Stimulated activated CD4-positive, alpha-beta T cell treated with anti-CD3 and anti-CD28 coated beads, Interleukin-2, amount 100 ng/mL, for 48 hours (primary cell): ENCODE measurements at places on chromosomes 13 and 19.
A peak's percentile ranks its signal among the peaks of the same experiment; 100 is the strongest.

DNA sequence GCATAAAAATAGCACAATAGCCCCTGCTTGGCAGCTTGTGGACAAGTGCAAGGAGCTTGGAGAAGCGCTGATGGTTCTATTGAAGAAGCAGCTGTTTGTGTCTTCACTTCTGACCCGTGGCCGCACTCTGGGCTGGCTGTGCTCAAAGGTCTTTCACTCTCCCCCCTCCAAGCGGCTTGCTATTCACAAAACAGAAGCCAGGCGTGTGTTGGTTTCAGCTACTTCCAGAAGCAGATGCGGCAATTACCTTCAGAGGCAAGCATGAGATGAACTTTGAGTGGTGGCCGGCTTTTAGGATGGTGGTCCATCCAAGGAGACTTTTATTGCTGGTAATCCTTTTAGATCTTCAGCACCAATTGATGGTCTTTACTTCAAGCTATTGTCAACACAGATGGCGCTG is 188.5 kb upstream of the ARGLU1 start:
- no peak for DNase-seq

- no peak for DNase-seq
Measured at GRCh38 chr19:30277941-30278881, 94.0 kb upstream of the ZNF536 start.

DNA sequence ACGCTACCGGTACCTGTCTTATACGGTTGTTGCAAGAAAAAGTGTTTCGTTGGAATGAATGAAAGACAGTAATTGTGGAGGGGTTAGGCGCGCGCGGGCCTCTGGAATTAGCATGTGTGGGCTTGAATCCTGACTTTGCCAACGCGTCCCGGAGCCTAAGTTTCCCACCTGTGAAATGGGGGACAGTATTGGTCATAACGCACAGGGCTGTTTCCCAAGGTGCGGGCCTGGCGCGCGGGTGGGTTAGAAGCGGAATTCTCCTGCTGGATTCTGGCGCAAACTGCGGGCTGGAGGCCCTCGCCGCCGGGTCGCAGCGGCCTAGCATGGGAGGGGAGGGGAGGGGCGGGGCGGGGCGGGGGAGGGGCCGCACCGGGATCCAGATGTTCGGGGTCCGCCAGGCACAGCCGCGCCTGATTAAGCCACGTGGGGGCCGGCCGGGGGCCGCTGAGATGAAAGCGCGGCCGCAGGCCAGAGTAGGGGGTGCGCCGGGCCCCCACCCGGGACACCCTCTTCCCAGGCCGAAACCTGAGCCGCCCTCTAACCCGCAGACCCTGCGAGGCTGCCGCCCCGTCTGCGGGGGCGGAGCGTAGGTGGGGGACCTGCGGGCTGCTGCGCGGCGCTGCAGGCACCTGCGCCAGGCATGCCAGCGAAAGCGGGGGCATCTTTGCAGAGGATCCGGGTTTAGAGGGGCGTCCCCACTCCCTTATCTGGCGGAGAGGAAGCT is 1.2 kb upstream of the TMEM59L start:
- DNase-seq, result no peak

GRCh38 chr19:17648097-17648660 is 40.0 kb downstream of the UNC13A start:
- no peak for DNase-seq

GRCh38 chr13:79121286-79121685 is 284.8 kb downstream of the RBM26 start:
- no peak for DNase-seq

- no peak for DNase-seq
Measured at GRCh38 chr13:27126859-27127258, 44.8 kb downstream of the USP12 start.

- no peak for DNase-seq
Measured at GRCh38 chr13:33764716-33765115, 53.2 kb upstream of the RFC3 start.

DNA sequence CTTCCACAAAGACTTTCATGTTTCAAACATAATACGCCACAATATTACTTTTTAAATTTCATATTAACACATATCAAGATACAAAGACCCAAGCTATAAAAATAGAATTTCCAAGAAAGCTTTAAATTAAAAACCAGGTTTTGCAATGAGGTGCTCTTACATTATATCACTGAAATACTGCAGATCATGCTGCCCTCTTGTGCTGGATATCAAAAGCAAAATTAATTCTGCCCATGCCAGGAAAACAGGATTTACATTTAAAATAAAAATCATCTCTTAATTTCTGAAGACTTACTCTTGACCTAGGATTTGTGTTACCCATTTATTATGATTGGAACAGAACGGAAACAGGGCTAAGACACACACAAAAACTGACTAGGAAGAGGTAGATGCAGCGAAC is 145.0 kb downstream of the ABCC4 start:
- DNase-seq, result no peak

DNA sequence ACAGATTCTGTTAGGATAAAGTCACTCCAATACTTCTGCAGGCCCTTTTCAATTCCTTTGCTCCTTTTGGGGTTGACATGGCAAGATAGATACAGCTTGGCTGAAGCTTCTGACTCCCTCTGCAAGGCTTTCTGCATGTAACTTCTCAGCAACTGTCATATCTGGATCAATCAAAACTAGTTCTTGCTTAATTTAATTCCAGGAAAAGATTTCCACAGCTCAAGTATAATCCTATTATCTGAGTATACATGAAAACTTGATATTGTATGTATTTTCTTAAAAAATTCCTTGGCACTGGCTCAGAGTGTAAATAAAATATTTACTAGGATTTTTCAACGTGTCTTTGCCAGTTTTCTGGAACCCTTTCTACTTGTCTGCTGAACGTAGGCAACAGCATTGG is 109.6 kb downstream of the STARD13 start:
- DNase-seq, result no peak

- DNase-seq, result peak; percentile 66
Measured at GRCh38 chr19:46661735-46662592, 982 bp upstream of the DACT3 start.

DNA sequence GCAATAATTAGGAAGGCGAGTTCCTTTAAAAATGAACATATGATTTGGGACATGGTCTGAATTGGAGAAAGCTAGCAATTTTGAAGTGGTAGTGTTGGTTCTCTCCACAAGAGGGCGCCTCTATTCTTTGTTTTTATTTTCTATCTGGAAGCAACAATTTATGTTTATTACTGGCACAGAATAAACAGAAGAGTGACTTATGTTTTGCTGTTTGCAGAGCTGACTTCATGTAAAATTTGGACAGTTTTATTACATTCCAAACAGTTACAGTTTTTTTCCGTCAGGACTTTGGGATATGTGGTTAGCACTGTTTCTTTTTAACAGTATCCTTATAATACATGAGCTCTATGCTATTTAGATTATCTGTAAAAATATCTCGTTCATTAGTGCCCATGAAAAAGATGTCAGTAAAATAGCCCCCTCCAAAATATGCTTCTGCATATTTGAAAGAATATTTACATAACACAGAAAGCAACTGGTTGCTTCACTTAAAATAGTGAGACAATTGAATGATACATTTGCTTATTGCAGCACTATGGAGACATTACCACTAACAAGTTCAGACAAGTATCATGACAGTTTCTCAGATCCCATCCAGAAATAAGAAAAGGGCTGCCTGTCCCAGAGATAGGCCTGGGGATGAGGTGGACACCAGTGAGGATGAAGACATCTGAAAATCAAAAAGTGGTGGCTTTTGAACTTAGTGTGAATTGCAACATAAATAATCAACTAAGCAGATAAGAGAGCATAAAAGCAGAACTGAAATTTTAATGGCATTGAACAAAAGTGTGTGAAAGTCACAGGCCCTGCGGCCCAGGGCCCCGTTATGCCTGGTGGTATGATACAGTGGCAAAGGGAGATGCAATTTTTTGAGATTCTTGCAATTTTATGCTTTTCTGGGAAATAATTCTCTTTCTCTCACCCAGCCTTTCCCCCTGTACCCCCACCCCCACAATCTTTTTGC is 32.3 kb upstream of the FGF9 start:
- DNase-seq, result peak; percentile 14

- peak; percentile 79 for DNase-seq
Measured at GRCh38 chr19:48319647-48320541, 5.5 kb upstream of the EMP3 start.

- DNase-seq, result no peak
Measured at GRCh38 chr13:112859817-112860190, 109.2 kb upstream of the MCF2L start.

- DNase-seq, result no peak
Measured at GRCh38 chr13:95234242-95234641, 67.0 kb downstream of the ABCC4 start.

DNA sequence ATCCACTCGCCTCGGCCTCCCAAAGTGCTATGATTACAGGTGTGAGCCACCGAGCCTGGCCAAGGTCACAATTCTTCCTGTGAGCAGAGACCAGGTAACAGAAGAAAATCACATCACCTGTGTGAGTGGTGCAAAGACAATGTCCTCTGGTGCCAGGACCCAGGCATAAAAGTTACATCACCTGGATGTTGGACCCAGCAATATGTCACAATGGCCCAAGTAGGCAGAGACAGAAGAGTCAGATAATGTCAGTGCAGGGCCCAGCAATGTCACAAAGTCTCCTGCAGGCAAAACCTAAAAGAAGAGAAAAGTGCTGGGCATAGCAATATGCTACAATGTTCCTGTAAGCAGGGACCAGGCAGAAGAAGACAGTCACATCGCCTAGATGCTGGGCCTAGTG is 5.5 kb upstream of the ZNF724 start:
- no peak for DNase-seq

DNA sequence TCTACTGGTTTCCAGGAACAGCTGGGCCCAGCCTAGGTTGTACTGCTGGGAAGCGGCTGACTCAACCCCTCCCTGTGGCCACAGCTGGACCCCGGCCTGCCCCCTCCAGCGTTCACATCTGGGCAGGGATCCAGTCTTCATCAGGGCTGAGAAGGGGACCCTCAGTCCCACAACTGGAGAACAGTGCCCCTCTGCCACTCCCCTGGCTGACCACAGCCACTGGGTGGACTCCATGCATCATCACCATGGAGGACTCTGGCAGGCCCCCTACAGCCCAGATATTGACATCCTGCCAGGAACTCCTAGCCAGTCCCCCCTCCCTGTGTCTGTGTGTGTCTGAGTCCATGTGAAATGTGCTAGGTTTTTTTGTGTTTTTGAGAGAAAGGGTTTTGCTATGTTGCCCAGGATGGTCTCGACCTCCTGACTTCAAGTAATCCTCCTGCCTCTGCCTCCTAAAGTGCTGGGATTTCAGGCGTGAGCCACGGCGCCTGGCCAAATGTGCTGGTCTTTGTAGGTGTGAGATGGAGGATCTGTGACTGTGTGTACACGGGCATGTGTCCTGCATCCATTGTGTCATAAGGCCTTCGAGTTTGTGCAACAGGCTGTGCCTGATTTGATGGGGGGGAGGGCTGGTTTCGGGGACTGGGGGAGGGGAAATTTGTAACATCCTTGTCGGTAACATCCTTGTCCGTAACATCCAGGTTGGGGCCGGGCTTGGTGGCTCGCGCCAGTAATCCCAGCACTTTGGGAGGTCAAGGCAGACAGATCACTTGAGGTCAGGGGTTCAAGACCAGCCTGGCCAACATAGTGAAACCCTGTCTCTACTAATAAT is 4.0 kb upstream of the HOOK2 start:
- no peak for DNase-seq

GRCh38 chr13:26961890-26962615 is 201.5 kb upstream of the GPR12 start:
- DNase-seq, result no peak

DNA sequence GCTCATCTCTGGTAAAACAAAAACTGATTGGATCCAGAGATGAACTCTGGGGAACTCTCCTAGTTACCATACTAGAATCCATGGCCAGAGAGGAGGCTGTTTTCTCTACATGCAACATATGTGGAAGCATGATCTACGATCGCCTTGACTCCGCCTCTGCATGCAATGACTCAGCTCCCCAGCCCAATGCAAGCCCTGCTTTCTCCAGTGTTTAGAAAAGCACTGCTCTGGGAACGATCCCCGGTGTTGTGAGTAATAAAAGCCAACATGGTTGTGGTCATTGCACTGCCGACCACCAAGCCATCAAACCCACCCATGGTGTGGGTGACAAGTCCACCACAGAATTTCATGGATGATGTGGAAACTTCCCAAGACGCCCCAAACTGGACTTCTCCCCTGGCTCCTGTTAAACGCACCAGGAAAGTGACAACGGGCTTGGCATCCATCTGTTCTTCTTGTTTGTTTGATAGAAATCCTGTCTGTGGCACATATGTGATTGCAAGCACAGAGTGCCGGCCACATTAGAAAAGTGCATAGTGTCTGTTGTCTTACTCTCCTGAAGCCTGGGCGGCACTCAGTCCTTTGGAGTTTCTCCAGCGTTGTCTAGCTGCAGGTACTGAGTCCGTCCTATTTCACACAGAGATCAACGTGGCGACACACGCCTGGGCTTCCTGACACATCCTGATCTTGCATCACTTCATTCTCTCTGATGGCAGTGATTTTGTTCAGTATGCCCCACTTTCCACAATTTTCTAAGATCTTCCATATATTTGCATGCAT is 36.4 kb upstream of the VSTM2B start:
- no peak for DNase-seq

DNA sequence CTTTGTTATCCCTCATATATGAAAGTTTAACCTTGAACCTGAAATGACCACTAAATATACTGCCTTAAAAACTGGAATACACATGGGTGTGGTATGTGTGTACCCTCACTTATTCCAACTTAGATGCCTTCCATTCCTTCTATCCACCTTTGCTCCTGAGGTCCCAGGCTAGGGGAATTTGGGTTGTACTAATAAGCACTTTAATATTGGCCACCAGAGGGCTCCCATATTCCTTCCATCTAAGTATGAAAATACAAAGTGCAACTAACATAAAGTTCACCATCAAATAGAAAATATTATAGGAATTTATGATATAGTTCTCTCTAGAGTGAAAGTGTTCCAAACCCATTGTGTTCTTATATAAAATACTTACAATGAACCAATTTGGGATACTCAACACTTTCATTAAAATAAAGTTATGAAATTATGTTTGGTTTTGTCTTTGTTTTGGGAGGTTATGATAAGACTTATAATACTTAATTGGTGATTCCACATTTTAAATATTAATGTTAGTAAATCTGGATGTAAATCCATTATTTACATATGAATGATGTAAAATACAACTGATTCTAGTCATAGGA is 62.3 kb downstream of the ITGBL1 start:
- peak; percentile 24 for DNase-seq

DNA sequence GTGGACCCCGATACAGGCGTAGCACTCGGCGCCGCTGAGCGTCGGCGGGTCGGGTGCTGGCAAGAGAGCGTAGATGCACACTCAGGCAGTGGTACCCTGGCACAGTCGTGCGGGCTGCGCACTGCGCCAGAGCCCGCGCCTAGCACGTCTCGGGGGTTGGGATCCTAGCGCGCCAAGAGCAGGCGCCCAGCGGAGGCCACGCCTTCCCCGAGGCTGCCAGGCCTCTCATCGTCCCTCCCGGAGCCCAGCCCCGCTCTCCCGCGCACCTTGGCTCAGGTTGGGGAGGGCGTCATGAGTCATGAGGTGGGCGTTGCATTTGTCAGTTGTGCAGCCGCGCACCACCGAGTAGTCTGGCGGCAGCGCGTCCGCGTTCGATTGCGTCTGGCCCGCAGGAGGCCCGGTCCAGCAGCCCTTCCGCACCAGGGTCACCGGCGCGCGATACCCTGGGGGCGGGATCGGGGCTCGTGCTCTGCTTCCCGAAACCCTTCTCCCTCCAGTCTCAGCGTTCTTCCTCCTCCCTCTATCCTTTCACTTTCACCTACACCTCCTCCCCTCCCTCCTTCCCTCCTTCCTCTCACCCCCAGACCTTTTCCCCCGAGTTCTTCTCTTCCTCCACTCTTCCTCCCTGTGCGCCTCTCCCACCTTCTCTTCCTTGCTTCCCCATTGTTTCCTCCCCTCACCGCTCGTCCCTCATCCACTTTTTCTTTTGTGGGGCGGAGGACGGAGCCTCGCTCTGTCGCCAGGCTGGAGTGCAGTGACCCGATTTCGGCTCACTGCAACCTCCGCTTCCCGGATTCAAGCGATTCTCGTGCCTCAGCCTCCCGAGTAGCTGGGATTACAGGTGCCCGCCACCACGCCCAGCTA is 3.5 kb downstream of the LYPD5 start:
- DNase-seq, result peak; percentile 54
